Activated effector memory CD4-positive, alpha-beta T cell treated with Interleukin-2 at 50 U/mL for 16 hours (primary cell): ENCODE measurements at places on chromosomes 6 and 20.
A peak's percentile ranks its signal among the peaks of the same experiment; 100 is the strongest.

DNA sequence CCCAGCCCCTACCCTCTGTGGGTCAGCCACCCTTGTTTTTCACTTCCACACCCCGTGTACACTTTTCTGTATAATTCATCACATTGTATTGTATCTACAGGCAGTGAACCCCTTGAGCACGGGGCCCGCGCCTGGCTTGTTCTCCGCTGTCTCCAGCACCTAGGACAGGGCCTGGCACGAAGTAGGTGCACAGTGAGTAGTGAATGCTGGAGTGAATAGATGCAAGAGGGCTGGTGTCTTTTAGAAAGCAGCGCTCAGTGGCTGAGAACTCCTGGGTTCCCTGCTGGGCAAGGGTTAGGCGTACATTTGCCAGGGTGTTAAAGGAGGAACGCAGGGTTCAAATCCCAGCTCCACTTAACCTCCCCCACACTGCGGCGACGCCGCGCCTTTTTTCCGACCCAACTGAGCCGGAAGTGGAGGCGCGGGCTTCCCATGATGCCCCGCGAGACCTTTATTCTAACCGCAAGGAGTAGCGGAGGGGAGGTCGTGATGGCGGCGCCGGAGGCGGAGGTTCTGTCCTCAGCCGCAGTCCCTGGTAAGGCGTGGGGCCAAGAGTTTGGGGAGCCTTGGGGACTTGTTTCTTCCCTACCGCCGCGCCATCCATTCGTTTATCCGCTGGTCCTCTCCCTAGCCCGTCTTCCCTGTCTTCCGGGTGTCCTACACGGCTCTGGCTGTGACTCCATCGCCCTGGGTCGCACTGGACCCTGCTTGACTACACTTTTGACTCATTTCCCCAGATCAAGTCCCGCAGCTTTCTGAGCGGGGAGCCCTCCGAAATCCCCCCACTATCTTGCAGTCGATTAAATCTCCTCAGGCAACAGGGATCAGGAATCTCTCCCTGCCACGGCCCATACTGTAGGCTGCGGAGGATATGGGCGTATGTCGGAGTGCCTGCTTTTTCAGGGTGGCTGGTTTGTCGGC is at the start of gene MAD2L1BP:
Gene MAD2L1BP, plus strand, starts transcription at position 454 of the 921 bp plus-strand sequence. Its CDS starts 36 bp downstream, at position 490.
- DNase-seq: peak; percentile 84

DNA sequence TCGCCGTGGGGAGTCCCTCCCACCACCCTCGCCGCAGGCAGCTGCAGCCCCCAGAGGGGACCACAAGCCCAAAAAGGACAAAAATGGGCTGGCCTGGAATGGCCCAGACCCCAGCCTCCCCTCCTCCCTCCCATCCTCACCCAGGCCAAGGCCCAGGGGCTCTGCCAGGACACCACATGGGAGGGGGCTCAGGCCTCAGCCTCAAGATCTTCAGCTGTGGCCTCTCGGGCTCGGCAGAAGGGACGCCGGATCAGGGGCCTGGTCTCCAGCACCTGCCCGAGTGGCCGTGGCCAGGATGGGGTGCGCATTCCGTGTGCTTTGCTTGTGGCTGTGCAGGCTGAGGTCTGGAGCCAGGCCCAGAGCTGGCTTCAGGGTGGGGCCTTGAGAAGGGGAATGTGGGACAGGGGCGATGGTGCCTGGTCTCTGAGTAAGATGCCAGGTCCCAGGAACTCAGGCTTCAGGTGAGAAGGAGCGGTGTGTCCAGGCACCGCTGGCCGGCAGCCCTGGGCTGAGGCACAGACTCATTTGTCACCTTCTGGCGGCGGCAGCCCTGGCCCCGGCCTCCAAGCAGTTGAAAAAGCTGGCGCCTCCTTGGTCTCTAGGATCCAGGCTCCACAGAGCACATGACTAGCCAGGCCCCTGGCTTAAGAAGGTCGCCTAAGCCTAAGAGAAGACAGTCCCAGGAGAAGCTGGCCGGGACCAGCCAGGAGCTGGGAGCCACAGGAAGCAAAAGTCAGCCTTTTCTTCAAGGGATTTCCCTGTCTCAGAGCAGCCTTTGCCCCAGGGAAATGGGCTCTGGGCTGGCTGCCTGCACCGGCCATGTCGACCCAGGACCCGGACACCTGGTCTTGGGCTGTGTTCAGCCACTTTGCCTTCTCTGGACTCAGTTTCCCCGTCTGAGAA is 35.2 kb upstream of the MRGBP start:
- no peak for DNase-seq

DNA sequence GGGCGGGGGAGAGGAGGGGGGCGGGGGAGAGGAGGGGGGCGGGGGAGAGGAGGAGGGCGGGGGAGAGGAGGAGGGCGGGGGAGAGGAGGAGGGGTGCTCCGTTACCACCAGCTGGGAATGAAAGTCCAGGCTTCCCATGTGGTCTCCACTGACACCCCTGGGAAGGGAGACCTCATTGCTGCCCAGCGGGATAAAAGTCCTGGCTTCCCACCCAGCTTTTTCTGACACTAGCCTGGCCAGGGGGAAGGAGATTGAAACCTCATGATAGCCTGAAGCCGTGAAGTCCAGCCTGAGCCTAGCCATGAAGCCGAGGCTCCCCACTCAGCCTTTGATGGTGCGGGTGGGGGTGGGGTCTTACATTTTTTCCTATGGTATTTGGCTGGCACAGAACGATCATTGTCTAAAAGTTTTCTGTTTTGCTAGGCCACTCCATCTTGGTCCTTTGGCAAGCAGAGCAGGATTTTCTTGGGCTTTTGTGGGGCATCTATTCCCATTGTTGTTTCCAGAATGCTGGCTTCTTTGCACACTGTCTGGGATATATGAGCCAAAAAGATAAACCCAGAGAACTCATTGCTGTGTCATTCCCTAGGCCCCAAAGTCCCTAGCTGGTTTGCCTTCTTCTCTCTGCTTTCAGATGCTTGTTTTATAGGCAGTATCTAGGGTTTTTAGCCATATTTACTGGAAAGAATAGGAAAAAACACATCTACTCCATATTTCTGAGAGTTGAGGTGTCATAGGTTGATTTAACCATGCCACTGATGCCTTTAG is 67.9 kb upstream of the RNF24 start:
- DNase-seq: no peak

DNA sequence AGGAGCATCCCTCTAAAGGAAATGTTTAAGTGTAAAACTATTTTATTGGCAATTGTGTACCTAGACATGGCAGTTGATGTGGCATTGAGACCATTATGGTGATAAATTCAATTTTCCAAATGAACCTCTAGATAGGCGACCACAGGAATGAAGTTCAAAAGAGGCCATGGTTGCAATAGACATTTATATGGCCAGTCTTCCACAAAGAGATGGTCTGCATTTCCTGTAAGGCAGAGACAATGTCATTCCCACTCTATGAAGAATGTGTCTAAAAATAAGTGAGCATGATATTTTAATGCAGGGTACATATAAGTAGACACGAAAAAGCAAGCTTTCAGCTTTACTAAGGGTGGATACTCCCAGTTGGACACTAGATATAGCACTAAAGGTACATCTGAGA is 40.9 kb downstream of the THEMIS start:
- DNase-seq: no peak

DNA sequence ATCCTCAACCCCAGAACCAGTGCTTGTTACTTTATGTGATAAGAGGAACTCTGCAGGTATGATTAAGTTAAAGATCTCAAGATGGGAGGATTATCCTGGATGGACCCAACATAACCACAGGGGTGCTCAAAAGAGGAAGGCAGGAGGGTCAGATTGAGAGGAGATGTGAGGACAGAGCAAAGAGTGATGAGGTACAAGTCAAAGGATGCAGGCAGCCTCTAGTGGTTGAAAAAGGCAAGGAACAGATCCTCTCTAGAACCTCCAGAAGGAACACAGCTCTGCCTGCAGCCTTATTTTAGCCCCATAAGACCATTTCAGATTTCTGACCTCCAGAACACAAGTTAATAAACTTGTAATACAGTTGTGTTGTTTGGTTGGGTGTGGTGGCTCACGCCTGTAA is 41.2 kb downstream of the PDSS2 start:
- DNase-seq: no peak

GRCh38 chr6:138161338-138162110 is at the start of gene ARFGEF3:
TSS of gene ARFGEF3 (plus strand) at chr6:138161939. CDS start at chr6:138162087, 148 bp downstream.
- DNase-seq: peak; percentile 40

DNA sequence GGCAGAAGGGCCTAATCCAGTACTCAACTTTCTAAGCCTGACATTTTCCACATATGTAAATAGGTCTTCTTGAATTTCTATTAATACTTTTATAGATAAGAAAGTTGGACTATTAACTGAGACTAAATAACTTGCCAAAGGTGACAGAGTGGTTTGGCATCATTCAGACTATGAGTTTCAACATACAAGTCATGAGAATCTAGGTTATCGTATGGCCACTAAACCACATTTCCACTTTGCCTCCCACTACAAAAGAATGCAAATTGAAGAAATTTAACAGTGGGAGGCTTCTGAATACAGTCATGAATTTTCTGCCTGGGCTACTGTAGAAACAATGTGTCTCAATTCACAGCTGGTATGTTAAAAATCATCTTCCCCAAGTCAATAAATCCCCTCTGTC is 531.0 kb upstream of the AGPAT4 start:
- DNase-seq: no peak

GRCh38 chr6:87378947-87379346 is 28.8 kb upstream of the CFAP206 start:
- DNase-seq: no peak

DNA sequence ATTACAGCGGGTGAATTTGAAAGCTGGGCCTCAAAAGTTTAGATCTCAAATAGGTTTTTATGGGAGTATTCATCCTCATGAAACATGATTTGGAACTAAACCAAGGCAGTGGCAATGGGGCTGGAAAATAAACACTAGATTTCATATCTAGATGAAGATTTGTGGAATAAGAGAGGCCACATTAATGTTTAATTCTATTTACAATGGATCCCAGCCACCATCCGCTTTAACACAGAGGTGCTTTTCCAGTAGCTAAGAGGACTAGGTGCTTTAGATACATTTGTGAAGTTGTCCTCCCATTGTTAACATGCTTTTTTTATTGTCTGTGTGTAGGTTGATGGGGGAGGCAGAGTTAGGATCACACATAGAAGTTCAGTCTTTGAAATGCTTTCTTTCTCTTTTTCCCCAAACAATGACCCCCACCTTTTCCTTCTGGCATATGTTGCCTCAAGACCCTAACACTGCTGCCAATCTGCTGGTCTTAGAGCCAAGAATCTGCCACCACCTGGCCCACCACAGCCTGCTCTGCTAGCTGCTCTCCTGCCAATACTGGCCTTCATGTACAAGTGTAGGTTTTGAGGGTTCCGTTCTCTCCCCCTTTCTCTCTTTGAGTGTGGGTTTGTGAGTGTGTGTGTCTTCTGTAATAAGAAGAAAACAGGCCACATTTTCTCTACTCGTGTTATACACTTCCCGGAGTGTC is 27.8 kb upstream of the GFRAL start:
- DNase-seq: no peak

- DNase-seq: no peak
Measured at GRCh38 chr6:68114463-68115047, 520.5 kb upstream of the ADGRB3 start.

GRCh38 chr6:134585517-134585873 is 267.6 kb upstream of the SGK1 start:
- DNase-seq: no peak

- DNase-seq: no peak
Measured at GRCh38 chr20:37864298-37864697, 38.6 kb upstream of the VSTM2L start.

DNA sequence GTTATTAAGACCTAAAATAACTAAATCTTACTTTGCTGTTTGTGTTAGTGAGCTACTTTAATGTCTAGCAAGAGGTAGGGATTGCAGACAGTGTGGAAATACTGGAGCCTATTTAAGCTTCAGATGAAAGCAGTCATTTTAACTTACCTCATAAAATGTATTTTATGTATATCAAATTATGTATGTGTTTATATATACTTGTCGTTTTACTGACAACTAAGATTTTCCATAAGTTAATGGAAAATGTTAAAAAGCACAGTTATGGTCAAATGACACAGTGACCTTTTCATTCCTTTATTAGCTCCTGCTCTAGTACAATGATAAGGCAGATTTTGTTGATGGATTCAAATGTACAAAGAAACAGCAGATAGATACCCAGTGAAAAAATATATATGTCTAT is 34.6 kb downstream of the QKI start:
- DNase-seq: no peak

DNA sequence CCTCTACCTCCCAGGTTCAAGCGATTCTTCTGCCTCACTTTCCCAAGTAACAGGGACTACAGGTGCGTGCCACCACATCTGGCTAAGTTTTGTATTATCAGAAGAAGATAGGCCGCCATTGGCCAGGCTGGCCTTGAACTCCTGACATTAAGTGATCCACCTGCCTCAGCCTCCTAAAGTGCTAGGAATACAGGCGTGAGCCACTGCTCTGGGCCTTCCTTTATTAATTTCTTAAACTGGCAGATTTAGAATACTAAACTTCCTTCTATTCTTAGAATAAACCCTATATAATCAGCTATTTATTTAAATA is 86.6 kb downstream of the HFE start:
- no peak for DNase-seq

GRCh38 chr20:3966571-3966970 is 48.8 kb downstream of the RNF24 start:
- no peak for DNase-seq

DNA sequence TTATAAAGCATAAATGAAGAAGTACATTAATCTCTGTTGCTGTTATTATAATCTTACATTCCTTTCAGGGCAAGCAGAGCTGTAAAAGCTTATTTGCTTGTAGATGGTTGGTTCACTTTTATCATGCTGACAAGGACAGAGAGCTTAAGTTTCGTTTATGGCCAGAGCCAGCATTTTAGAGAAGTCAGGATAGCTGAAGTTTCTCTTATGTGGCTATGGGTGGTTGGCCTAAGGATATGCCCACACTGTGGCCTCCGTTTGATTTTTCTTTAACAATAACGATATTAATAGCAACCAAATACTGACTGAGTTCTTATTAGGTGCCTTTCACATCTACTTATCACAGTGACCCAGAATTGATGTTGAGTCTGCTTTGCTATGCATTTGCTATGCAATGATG is 78.5 kb downstream of the FARS2 start:
- no peak for DNase-seq

DNA sequence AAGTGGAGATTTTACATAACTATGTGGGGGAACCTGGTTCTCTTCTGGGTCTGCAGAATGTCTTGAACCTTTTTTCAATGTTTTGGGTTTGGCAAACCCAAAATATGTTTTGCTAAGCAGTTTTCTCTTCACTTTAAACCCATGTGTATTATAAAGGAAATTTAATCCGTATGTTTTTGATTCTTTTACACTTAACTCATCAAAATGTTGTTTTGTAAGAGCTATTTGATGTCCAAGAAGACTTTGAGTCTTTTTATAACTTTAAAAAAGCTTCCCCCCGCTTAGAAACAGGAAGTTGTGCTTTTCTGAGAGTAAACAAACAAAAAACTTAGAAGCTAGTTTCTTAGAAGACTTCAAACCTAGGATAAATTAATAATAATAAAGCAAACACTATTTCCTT is 81.9 kb upstream of the CEP162 start:
- DNase-seq: no peak

- DNase-seq: no peak
Measured at GRCh38 chr20:7702141-7702540, 238.1 kb downstream of the HAO1 start.

GRCh38 chr6:91970700-91971099 is 1383.8 kb upstream of the MAP3K7 start:
- DNase-seq: no peak
